ENCODE measurements at places on chromosomes 6 and 20. TPM values are rescaled to one million over a fixed set of nuclear protein-coding genes. Genes with fewer than 3 reads are reported as not detected.

OPN5 gene
- total RNA-seq: not detected

CST5 gene
- not detected for total RNA-seq

TXLNB gene
- not detected for total RNA-seq

FAM83C gene
- not detected for total RNA-seq

SLC22A16 gene
- not detected for total RNA-seq

CST4 gene
- total RNA-seq: not detected

TMC2 gene
- not detected for total RNA-seq

- peak; percentile 30 for DNase-seq
Measured at GRCh38 chr20:20956513-20956931, 149.6 kb downstream of the LINC00237 start.

GRCh38 chr6:24125980-24126379 is at the start of gene NRSN1:
Gene NRSN1, plus strand, starts transcription at chr6:24126215. Its CDS starts 8,113 bp downstream, at chr6:24134328.
- peak; percentile 90 for DNase-seq

- DNase-seq: no peak
Measured at GRCh38 chr20:22371843-22372242, 212.5 kb downstream of the FOXA2 start.

DNA sequence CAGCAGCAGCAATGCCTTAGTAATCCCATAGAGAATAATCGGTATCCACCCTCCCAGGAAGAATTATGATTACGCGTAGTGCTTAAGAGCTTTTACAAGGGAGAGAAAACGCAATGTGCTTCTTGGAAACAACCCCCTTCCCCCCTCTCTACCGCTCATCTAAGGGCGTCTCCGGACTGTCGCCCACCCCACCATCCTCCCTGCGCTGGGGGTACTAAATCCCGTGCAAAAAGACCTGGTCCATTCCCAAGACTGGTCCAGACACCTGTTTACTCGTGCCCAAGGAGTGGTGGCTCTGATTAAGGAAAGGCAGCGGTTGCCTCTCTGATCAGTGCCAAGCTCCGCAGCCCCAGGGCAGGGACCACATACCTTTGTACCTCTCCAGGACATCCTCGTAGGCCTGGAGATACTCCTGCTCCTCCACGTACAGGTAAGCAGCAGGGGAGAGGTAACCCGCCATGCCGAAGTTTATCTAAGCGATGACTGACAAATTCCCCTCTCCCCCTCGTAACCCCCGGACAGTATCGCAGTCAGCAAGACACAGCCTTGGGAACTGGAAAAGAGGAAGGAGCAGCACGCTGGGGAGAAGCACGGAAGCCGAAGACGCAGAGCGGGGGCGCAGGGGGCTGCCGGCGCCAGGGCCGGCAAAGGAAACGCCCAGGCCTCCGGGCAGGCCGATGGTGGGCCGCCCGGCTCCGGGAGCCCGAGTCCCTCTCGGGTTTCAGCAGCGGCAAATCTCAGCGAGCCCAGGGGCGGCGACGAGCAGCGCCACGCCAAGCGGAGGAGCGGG is 112.0 kb upstream of the BEND6 start:
- DNase-seq: peak; percentile 73

- no peak for DNase-seq
Measured at GRCh38 chr6:118083711-118084110, 176.6 kb downstream of the SLC35F1 start.

DNA sequence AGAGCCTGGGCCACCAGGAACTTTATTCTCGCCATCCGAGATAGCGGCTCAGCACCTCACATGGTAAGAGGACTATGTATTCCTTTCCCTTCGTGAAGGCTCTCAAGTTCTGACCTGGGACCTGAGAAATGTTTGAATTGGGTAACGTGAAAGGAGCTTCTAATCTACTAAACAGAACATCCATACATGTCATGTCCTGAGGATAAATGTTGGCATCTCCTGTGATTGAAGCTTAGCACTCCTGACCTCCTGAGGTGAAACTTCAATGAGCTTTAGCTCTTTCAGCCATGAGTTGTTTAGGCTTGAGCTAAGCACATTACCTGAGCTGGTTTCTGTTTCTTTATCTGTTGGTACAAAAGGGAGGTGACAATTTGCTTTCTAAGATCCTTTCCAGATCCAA is 280.9 kb downstream of the PACRG start:
- DNase-seq: no peak

DNA sequence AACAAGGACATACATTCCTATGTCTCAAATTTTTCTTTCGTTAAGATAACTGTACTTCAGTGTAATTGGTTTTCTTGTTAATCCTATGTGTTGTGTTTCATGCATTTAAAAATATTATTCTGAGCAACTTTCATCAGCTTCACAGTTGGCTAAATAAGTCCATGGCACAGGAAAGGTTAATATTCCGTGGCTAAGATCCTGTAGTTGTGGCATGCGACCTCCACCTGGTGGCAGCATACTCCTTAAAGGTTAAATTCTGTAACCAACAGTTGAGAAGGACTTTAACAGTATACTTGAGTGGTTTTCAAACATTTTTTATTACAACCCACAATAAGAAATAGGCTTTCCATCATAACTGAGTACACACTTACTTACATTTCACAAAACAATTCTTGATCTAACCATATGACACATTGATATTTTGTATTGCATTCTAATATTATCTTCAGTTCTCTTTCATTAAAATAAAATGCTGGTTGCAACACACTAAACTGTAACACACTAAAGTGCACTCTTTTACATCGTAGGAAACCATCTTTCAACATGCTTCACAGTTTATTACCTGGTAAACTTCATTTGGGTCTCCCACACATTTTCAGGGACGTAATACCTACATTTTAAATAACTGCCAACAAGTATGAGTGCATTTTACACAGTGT is 118.3 kb downstream of the SLX4IP start:
- peak; percentile 70 for DNase-seq

- DNase-seq: no peak
Measured at GRCh38 chr20:22339946-22340345, 244.4 kb downstream of the FOXA2 start.

DNA sequence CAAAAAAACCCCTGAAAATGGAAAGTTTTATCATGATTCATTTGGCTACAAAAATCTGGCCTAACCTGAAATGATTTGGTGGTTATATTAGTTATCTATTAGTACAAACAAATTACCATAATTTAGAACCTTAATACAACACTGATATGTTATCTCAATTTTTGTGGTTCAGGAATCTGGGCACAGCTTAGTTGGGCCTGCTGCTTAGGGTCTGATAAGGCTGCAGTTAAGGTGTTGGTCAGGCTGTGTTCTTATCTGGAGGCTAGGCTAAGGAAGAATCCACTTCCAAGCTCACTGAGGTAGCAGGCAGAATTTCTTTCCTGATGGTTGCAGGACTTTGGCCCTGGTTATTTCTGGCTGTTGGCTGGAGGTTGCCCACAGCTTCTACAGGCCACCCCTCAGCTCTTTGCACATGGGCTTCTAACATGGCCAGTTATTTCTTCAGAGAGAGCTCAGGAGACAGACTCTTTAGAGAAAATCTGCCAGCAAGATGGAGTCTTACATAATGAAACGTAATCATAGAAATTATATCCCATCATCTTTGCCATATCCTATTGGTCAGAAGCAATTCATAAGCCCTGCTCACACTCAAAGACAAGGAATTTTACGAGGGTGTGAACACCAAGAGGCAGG is 11.4 kb downstream of the TRIM38 start:
- DNase-seq: no peak

- no peak for DNase-seq
Measured at GRCh38 chr6:96234444-96234843, 218.7 kb downstream of the FUT9 start.

DNA sequence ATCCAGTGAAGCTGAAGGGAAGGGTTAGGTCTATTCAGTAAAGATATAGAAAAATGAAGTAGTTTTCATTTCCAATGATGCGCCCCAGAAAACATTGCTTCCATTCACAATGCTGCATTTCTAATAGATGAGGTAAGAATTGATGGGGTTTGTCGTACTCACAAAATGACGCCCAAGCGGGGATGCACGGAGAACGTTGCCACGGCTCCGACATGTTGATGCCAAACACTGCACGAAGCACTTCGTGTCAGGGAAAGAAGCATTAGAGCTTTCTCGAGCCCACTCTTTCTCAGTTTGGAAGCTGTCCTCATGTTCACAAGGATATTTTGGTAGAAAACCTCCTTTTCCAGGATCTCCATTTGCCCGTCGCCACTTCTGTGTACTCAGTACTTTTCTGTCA is 21.6 kb upstream of the MAFB start:
- no peak for DNase-seq

All from glutamatergic neuron (in vitro differentiated cells).